ENCODE measurements at places on chromosomes 2 and 18.
A peak's percentile ranks its signal among the peaks of the same experiment; 100 is the strongest.

- DNase-seq: no peak
These were observed 550.3 kb upstream of the LRRTM1 start for GRCh38 chr2:80854831-80855230.

DNA sequence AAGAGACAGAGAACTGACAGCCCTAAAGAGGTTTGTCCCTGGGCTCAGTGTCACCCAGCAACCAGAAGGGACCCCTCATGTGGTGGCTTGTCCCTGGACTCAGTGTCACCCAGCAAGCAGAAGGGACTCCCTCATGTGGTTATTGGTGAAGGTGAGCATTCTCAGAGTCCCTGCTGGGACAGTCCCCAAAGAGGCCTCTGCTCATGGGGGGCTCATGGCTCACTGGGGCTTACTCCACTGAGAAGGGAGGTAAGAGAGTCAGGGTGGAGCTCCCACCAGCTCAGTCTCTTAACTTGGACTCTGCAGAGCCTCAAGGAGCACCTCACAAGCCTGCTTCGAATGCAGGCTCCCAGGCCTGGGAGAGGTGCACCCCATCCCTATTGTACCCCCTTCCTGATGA, 145.2 kb upstream of the COPS8 start:
- DNase-seq: no peak

DNA sequence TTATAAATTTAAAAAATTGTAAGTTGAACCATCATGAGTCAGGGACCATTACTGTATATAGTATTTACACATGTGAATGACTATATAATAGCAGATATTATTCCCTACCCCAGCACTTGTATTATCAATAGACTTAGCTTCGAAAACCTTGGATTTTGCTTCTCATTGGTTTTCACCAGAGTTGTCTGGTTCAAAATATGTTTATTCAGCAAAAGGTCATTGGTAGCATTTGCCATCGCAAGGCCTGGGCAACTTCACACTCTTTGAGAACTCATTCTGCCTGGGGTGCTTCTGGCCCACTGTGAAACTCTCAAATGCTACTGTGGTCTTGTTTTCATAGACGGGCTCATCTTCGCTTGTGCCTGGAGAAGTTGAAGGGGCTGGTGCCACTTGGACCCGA, 20.1 kb downstream of the MXD1 start:
- no peak for DNase-seq

- no peak for DNase-seq
These were observed 201.9 kb upstream of the TRIB2 start for GRCh38 chr2:12514631-12515437.

GRCh38 chr2:28095622-28096021, 205.1 kb downstream of the BABAM2 start:
- DNase-seq: no peak

DNA sequence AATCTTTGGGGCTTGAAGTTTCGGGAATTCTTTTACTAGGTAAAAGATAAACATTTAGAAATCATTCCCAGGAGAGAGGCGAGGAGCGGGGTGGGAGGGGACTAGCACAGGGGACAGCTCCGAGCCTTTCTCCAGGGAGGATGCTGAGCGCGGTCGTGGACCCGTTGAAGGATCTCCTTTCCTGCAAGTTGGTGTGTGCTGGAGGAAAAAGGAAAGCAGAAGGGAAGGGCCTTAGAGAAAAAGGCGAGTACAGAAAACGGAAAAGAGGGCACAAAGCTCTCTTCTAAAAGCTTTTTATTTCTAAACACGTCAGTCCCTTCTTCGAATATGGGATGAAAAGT, 640 bp downstream of the SLC39A6 start:
- no peak for DNase-seq

DNA sequence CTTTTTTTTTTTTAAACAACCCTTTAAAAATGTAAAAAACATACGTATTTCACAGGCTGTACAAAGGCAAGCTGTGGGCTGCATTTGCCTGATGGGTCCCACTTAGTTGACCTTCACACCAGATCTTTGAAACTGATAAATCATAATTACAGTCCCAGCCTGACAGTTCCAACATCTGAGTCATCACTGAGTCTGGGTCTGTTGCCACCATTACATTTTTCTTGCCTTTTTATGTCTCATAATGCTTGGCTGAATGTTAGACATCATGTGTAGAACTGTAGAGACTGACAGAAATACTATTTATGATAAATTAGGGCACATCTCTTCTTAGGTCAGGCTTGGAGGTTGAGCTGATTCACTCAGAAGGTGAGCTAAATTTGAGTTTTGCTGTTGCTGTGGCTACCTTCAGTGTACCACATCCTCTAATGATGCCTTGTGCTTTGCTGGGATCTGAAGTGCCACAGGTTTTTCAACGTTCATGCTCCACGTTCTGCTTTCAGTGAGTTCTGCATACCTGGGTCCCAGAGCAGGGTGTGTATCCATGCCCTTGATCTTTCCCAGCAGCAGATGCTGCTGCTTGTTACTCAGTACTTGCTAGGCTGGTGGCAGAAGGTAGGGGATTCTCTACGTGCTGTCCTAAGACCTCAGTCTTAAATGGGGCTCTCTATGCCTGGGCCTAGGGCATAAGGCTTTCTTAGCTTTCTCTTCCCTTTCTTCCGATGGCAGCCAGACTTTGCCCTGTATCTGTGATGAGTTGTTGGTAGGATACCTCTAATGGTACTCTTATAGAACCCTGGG, 160.6 kb upstream of the SMAD7 start:
- DNase-seq: no peak

DNA sequence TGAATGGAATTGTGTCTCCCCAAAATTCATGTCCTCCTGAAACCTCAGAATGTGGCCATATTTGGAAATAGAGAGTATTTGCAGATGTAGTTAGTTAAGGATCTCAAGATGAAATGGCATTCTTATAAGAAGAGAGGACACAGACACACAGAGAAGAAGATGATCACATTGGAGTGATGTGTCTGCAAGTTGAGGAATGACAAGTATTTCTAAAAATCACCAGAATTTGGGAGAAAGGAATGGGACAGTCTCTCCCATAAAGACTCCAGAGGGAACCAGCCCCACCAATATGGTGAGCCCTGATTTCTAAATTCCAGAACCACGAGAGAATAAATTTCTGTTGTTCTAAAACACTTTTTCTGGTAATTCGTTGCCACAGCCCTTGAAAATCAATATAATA, 166.3 kb downstream of the C1D start:
- no peak for DNase-seq

DNA sequence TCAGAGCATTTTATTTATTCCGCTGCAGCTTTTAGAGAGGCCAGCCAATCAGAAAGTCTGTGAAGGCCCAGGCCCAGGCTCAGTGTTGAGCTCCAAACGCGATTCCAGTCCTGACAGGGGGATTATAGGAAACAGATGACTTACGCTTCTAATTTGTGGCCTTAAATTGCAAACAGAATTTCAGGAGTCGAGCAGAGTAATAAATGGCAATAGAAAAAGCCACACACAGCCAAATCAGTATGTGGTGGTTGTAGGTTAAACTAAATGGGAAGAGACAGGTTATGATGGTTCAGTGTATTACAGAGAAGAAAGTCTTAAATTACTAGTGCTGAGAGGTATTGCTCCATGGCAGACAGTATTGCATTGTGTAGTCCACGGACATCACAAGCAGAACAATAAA, 131.0 kb upstream of the ZEB2 start:
- no peak for DNase-seq

- DNase-seq: no peak
These were observed 135.1 kb upstream of the EPB41L3 start for GRCh38 chr18:5678779-5679406.

DNA sequence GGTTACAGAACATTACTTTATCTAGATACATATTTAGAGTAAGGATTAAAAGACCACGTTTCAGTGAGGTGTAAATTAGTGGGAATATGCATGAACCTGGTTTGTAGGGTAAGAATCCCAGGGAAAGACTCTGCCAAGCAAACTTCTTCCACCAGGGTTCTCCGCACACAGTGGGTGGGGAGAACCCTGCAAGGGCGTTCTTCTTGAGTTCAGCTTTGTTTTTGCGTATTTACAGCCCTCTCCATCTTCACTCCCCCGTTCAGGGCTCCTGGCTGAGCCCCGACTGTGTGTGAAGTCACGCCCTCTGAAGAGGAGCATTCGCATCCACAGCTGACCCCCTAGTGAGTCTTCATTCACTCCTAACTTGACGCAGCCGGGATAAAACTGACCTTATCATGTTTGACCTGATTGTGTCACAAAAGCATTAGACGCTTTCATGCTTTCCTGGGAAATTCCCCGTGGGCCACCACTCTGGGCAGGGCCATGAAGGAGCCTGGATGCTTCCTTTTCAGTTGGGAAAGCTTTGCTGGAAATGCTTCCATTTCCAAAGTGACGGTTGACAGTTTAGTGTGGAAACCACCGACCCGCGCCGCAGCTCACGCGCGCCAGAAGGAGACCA, 1.0 kb downstream of the ALKAL2 start:
- no peak for DNase-seq

DNA sequence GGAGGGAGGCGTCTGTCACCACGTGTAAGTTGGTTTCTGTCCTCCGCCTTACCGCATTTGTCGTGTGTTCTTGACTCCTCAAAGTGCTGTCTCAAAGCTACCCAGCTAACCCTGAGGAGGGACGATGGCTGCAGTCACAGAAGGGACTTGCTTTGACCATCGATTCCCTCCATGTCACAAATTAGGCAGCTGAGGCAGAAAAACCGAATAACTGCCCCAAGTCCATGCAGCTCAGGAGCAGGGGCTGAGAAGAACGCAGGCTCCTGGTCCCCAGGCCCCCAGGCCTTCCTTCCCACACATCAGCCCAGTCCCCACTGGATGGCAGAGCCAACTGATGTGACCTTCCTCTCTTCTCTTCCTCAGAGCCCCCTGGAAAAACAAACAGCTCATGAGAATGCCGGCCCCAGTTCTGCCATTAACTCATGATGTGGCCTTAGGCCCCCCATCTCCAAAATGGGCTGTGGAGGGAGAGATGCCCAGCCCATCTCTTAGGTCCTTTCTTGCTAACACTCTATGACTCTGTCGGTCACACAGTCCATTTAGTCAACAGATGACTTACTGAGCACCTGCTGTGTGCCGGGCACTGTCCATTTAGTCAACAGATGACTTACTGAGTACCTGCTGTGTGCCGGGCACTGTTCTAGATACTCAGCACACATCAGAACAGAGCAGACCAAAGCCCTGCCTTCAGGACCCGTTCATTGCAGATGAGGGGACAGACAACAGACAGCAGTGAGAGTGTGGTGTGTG, 19.6 kb downstream of the MTERF4 start:
- no peak for DNase-seq

- DNase-seq: peak; percentile 2
These were observed 7.3 kb downstream of the TEX261 start for GRCh38 chr2:70987386-70987785.

GRCh38 chr2:37911296-37911873, 13.7 kb upstream of the RMDN2 start:
- no peak for DNase-seq

DNA sequence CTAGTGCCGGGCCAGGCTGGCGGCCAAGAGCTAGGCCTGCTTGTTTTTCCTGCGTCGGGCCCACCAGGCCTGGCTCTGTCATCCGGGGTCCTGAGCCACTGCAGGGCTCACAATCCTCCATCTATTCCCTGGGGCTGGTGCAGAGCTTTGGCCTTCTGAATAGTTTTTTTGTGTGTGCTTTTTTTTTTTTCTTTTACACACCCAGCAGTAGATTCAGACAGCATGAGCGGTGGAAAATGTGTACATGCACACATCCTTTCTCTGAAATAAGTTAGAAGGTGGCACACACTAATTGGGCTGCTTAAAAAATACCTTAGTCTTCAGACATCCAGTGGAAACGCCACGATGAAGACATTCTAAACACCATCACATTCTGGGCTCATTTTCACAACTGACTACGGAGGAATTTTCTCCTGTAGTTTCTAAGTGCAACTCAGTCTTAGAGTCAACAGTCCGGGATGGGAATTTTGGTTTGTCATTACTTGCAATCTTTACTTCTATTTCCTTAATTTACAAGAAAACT, 6.1 kb downstream of the ZFP36L2 start:
- DNase-seq: no peak

GRCh38 chr2:226981791-226982326, 146.0 kb downstream of the RHBDD1 start:
- DNase-seq: no peak

- DNase-seq: no peak
These were observed 221.4 kb downstream of the ARL4C start for GRCh38 chr2:234275515-234275914.

GRCh38 chr2:43328133-43328532, 101.7 kb upstream of the ZFP36L2 start:
- DNase-seq: no peak

GRCh38 chr2:149658553-149658952, 71.0 kb upstream of the MMADHC start:
- DNase-seq: no peak

DNA sequence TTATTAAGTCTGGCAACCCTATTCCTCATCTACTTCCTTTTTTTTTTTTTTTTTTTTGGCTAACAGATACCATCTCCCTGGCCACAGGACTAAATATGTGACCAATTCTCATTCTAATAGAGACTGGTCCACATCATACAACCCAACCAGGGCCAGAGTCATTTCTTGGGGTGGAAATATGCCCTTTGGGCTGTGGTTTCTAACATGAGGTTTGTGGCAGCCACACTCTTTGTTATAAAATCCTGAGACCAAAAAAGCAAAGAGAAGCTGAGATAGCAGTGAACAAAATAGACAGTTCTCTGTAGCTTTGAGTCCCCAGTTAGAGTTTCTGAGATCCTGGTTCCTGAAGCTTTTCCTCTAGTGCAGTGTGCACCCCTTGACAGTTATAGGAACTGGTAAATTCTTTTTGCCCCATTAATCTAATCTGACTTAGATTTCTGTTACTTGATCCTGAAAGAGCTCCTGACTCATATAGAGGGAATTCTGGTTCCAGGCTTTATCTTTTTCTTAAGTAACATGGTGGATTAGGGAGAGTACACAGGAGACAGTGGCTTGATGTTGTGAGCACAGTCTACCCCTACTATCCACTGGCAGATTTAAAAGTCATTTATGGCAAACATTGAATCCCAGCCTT, 86.8 kb downstream of the MAIP1 start:
- DNase-seq: no peak

- no peak for DNase-seq
These were observed 141.0 kb downstream of the GREB1L start for GRCh38 chr18:21383031-21383430.

DNA sequence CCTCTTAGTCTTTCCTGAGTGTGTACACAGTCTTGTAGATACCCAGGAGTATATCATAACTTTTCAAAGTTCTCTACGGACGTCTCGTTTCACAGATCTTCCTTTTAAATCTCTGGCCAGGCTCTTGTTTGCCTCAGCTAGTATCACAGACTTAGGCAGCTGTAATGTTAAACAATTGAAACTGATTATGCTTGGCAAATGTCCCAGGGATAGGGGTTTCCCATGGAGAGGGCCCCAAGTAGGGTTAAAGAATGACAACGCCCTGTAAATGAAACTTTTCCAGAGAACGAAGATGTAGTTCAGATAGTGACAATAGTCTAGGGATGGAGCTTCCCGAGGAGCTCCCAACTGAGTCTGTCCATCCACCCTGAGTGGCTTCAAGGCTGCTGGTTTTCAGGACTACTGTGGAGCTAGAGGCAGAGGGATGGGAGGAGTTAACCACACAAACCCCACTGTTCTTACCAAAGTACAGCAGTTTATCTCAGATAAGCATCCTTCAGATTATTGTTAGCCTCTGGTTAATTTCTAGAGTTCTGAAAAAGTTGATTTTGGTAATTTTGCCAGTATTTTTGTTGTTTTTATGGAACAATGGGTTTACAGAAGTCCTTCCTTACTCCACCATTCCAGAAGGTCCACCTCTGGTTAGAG, 9.1 kb downstream of the NEURL3 start:
- no peak for DNase-seq

- DNase-seq: no peak
These were observed 18.6 kb upstream of the SKA1 start for GRCh38 chr18:50356036-50356945.

GRCh38 chr2:16085073-16085472, 144.7 kb downstream of the MYCN start:
- no peak for DNase-seq

Data from activated CD4-positive, alpha-beta T cell treated with anti-CD3 and anti-CD28 coated beads for 1 hour (primary cell).